Naive thymus-derived CD8-positive, alpha-beta T cell (primary cell): ENCODE measurements at places on chromosomes 7 and 10. TPM values are rescaled to one million over a fixed set of nuclear protein-coding genes. Genes with fewer than 3 reads are reported as not detected.

The NPY4R2 gene
- total RNA-seq, result not detected

The HUS1 gene
- 78.8 TPM for total RNA-seq

The UFSP1 gene
- total RNA-seq, result 10.9 TPM

The BEND7 gene
- total RNA-seq, result not detected

DNA sequence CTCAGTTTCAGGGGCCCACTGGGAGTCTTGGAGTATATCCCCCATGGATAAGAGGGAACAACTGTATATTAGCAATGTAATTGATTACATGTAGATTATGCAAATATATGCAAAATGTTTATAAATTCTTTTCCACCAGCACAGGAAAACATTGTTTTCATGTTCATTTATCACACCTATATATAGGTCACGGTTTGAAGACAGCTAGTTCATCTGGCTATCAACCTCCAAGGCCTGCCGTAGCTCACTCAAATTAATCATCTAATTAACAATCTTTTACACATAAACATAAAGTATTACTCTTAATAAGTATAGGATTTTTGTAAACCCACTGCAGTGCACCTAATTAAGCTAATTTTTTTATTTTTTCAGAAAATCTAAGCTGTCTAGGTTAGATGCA is 53.7 kb upstream of the SP4 start:
- DNase-seq, result no peak

DNA sequence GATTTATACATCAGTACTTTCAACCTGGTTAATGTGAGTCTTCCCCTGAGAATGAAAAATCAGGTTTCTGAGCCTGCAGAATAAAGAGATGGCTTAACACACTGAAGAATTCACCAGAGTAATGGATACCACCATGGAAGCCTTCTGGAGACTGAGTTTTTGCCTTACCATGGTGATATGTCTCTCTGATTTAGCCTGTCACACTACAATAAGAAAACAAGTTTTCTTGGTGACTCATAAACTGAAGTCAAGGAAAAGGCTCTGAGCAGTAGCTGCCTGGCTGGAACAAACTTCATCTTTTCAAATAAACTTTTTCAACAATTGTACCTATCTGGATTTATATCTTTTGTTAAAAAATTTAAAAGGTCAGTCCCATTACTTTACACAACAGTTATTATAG is 229.0 kb downstream of the PRPF18 start:
- no peak for DNase-seq

GRCh38 chr7:23470330-23471105 is at the start of gene IGF2BP3:
Gene IGF2BP3 (minus strand): TSS chr7:23470491. CDS start chr7:23470110, 381 bp downstream.
- DNase-seq, result no peak

GRCh38 chr7:725223-726005 is 1.1 kb upstream of the DNAAF5 start:
- no peak for DNase-seq
